ENCODE measurements at places on chromosomes 6 and 20. TPM values are rescaled to one million over a fixed set of nuclear protein-coding genes. Genes with fewer than 3 reads are reported as not detected.

Gene FAXC
- polyA plus RNA-seq: not detected

GRCh38 chr6:160160929-160161646 is 39.5 kb downstream of the SLC22A1 start:
- H3K4me1 ChIP-seq: no peaks in the 10 kb centered on the region
- no peaks in the 10 kb centered on the region for H3K36me3 ChIP-seq
- no peak overlapping the region for H3K4me3 ChIP-seq
- no peaks in the 10 kb centered on the region for H3K27me3 ChIP-seq

Gene HLA-DOB
- 0.31 TPM for polyA plus RNA-seq

Gene MEP1A
- not detected for polyA plus RNA-seq

- H3K27ac ChIP-seq: peak overlapping the region; percentile 69
- no peaks in the 10 kb centered on the region for H3K36me3 ChIP-seq
- peak overlapping the region; percentile 65 for H3K4me3 ChIP-seq
- DNase-seq: no peak
Observed at GRCh38 chr6:139126255-139126654, 8.6 kb upstream of the HECA start.

- no peaks in the 10 kb centered on the region for H3K36me3 ChIP-seq
- DNase-seq: no peak
- H3K4me1 ChIP-seq: no peaks in the 10 kb centered on the region
Observed at GRCh38 chr6:170439366-170440361, 113.4 kb downstream of the PSMB1 start.

- no peaks in the 10 kb centered on the region for H3K4me1 ChIP-seq
- H3K4me3 ChIP-seq: no peak overlapping the region
- H3K36me3 ChIP-seq: no peaks in the 10 kb centered on the region
- H3K27ac ChIP-seq: no peak overlapping the region
Observed at GRCh38 chr6:21781128-21781527, 187.6 kb downstream of the SOX4 start.

GRCh38 chr20:23111944-23112342 is 25.8 kb upstream of the CD93 start:
- no peaks in the 10 kb centered on the region for H3K27me3 ChIP-seq
- no peaks in the 10 kb centered on the region for H3K36me3 ChIP-seq
- no peak overlapping the region for H3K4me3 ChIP-seq
- no peak for DNase-seq

GRCh38 chr6:133083248-133083967 is 157.7 kb upstream of the EYA4 start:
- H3K4me3 ChIP-seq: no peak overlapping the region
- H3K27me3 ChIP-seq: no peaks in the 10 kb centered on the region
- DNase-seq: no peak
- no peak overlapping the region for H3K27ac ChIP-seq

Gene ISM1
- polyA plus RNA-seq: 2.4 TPM

Gene BMP7
- polyA plus RNA-seq: not detected

DNA sequence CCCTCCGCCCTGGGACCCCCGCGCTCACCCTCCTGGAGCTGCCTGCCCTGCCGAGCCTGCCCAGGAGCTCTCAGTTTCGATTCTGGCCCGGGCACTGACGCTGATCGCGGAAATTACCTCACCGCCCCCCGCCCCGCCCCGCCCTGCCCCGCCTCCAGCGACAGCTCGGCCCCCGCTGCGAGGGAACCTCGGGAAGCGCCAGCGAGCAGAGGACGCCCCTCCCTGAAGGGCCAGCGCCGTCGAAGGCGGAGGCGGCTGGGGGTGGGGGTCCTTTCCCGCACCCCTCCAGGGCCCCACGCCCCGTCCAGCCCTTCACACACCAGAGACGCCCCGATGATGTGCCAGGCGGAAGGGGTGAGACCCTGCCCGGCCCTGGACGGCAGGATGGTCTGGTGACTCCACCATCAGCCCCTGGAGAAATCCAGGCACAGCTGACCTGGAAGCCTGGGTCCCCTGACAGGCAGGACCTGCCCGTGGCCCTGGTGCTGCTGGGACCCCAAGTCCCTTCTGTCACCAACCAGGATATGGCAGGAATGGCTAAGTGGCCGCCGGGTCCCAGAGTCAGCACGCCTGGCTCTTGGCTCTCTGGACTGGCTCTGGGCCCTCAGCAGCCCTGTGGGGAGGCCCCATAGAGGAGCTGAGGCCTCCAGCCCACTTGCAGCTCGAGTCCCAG is at the start of gene HELZ2:
Gene HELZ2, minus strand, starts transcription at position 84 of the 673 bp plus-strand sequence. CDS start 1,854 bp downstream, outside the sequence.
- peaks cover 31% of the 10 kb centered on the region for H3K4me1 ChIP-seq
- DNase-seq: peak; percentile 64
- H3K27me3 ChIP-seq: no peaks in the 10 kb centered on the region
- no peaks in the 10 kb centered on the region for H3K36me3 ChIP-seq
- H3K4me3 ChIP-seq: peak within 1 kb of the TSS; percentile 62
- H3K27ac ChIP-seq: peak within 1 kb of the TSS; percentile 55

Gene SLC17A1
- polyA plus RNA-seq: not detected

Gene LKAAEAR1
- 0.42 TPM for polyA plus RNA-seq

DNA sequence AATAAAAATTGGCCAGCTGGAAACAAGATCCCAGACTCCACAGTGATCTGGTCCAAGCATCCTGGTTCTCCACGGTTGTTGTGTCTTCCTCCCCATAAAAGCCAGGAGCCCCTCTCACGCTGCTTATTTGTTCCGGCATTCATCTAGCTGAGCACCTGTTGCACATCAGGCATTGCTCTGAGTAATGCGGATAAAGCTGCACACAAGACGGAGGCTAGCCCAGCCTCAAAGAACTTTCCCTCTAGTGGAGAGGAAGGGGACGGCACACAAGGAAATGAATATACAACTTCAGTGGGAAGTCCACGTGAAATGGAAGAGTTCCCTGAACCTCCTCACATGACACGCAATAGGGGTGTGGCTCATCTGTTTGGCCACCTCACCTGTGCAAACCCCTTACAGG is 30.3 kb upstream of the NXT1 start:
- DNase-seq: no peak
- no peaks in the 10 kb centered on the region for H3K27me3 ChIP-seq
- no peaks in the 10 kb centered on the region for H3K36me3 ChIP-seq
- H3K4me3 ChIP-seq: no peak overlapping the region

Gene GNL1
- polyA plus RNA-seq: 41.7 TPM

Gene SCRT2
- polyA plus RNA-seq: not detected

DNA sequence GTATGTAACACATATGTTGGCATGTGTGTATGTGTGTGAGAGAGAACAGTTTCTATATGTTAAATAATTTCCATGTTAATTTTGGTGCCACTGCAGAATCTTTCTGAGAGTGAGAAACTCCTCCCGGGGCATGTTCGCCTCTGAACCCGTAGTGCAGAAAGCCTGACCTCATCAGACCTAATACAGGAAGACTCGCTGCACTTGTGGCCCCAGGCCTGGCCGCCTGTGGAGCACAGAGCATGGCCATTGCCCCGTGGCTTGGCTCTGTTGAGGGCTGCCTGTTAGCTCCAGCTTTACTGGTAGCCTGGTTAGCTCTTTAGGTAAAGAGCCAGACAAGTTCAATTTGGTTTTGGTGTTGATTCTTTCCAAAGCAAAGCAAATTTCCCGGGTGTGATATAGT is 25.5 kb downstream of the FARS2 start:
- no peaks in the 10 kb centered on the region for H3K4me1 ChIP-seq
- H3K27ac ChIP-seq: no peak overlapping the region
- peaks cover 2% of the 10 kb centered on the region for H3K36me3 ChIP-seq
- no peak for DNase-seq

DNA sequence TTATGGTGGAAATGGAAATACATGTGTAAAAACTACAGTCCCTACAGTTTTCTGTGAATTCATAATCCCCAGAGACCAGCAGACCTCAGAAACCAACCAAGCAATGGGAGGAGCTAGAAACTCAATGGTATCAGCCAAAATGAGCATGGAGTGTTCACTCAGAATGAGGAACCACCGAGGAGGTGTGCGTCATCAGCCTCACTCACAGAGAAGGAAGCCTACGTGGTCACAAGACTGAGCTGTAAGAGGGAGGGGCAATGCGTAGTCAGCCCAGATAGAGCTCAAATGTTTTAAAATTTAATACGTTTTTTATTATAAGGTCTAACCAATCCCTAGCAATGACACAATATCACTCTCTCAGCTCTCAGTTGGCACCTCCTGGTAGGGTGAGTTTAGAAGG is 17.4 kb downstream of the MYLK4 start:
- H3K27ac ChIP-seq: no peak overlapping the region
- H3K4me3 ChIP-seq: no peak overlapping the region
- DNase-seq: no peak
- H3K4me1 ChIP-seq: no peaks in the 10 kb centered on the region
- H3K27me3 ChIP-seq: no peaks in the 10 kb centered on the region

Gene DLL1
- not detected for polyA plus RNA-seq

DNA sequence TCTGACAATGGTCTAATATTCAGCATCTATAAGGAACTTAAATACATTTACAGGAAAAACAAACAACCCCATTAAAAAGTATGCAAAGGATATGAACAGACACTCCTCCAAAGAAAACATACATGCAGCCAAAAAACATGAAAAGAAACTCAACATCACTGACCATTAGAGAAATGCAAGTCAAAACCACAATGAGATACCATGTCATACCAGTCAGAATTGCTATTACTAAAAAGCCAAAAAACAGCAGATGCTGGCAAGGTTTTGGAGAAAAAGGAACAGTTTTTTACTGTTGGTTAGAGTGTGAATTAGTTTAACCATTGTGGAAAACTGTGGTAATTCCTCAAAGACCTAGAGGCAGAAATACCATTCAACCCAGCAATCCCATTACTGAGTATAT is 339.0 kb upstream of the ADGRB3 start:
- H3K36me3 ChIP-seq: no peaks in the 10 kb centered on the region
- no peaks in the 10 kb centered on the region for H3K27me3 ChIP-seq
- DNase-seq: no peak

Gene SIRPB1
- 0.92 TPM for polyA plus RNA-seq

- H3K27me3 ChIP-seq: no peaks in the 10 kb centered on the region
- peaks cover 36% of the 10 kb centered on the region for H3K4me1 ChIP-seq
- H3K27ac ChIP-seq: peak overlapping the region; percentile 23
- no peak for DNase-seq
- H3K36me3 ChIP-seq: peaks cover 38% of the 10 kb centered on the region
Observed at GRCh38 chr6:30726506-30727413, 6.6 kb downstream of the TUBB start.

- peaks cover 77% of the 10 kb centered on the region for H3K4me1 ChIP-seq
- H3K4me3 ChIP-seq: peak overlapping the region; percentile 70
- H3K27ac ChIP-seq: peak overlapping the region; percentile 71
- H3K27me3 ChIP-seq: no peaks in the 10 kb centered on the region
- H3K36me3 ChIP-seq: peaks cover 4% of the 10 kb centered on the region
Observed at GRCh38 chr6:53344969-53345368, 3.8 kb downstream of the ELOVL5 start.

GRCh38 chr6:154267508-154268106 is 89.0 kb downstream of the IPCEF1 start:
- no peak overlapping the region for H3K4me3 ChIP-seq
- H3K27me3 ChIP-seq: no peaks in the 10 kb centered on the region
- no peak overlapping the region for H3K27ac ChIP-seq
- DNase-seq: no peak

GRCh38 chr6:130163266-130163665 is 59.5 kb downstream of the SAMD3 start:
- no peak overlapping the region for H3K4me3 ChIP-seq
- H3K4me1 ChIP-seq: no peaks in the 10 kb centered on the region
- no peak for DNase-seq
- H3K36me3 ChIP-seq: peaks cover 6% of the 10 kb centered on the region
- no peak overlapping the region for H3K27ac ChIP-seq

GRCh38 chr6:53199156-53199555 is 50.5 kb upstream of the GCM1 start:
- no peak overlapping the region for H3K4me3 ChIP-seq
- no peak overlapping the region for H3K27ac ChIP-seq
- no peak for DNase-seq
- H3K4me1 ChIP-seq: no peaks in the 10 kb centered on the region
- H3K27me3 ChIP-seq: no peaks in the 10 kb centered on the region
- H3K36me3 ChIP-seq: no peaks in the 10 kb centered on the region

Gene BCAS4
- polyA plus RNA-seq: 17.1 TPM

- H3K36me3 ChIP-seq: no peaks in the 10 kb centered on the region
- no peak overlapping the region for H3K4me3 ChIP-seq
- no peaks in the 10 kb centered on the region for H3K4me1 ChIP-seq
- no peak for DNase-seq
- no peaks in the 10 kb centered on the region for H3K27me3 ChIP-seq
- no peak overlapping the region for H3K27ac ChIP-seq
Observed at GRCh38 chr6:71482742-71483141, 194.1 kb downstream of the OGFRL1 start.

GRCh38 chr6:30507849-30508827 is 18.8 kb downstream of the HLA-E start:
- H3K36me3 ChIP-seq: no peaks in the 10 kb centered on the region
- no peak for DNase-seq
- peak overlapping the region; percentile 88 for H3K4me3 ChIP-seq
- peaks cover 57% of the 10 kb centered on the region for H3K4me1 ChIP-seq

Gene LY6G6D
- polyA plus RNA-seq: not detected

DNA sequence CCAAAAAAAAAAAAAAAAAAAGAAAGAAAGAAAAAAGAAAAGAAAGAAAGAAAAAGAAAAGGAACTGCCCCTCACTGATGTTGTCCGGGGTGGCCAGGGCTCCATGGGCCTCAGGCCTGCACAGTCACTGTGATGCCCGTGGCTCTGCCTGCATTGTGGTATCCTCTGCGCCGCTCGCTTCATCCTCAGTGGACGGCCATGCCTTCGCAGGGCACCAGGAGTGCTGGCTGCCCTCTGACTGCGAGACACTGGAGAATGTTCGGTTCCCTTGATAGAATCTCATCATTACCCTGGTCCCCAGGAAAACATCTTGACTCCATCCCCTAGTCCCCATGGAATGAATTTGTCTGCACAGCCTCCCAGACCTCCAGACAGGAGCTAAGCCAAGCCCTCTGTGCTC is 61.7 kb downstream of the TMEM242 start:
- H3K4me1 ChIP-seq: no peaks in the 10 kb centered on the region
- no peaks in the 10 kb centered on the region for H3K36me3 ChIP-seq
- DNase-seq: no peak

DNA sequence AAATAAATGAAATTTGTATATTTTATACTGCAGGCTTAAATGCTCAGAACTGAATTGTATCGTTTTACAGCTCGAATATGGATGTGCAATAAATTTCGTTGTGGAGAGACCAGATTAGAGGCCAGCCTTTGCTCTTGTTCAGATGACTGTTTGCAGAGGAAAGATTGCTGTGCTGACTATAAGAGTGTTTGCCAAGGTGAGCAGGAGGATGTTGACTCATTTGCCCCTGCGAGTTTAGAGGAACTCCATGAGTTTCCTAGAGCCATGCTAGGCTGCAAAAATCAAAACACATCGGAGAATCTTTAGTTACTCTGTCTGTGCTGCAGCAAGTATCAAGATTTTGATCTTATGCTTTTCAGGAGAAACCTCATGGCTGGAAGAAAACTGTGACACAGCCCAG is 15.4 kb downstream of the ENPP3 start:
- H3K36me3 ChIP-seq: no peaks in the 10 kb centered on the region
- no peak overlapping the region for H3K27ac ChIP-seq
- DNase-seq: no peak
- no peak overlapping the region for H3K4me3 ChIP-seq
- no peaks in the 10 kb centered on the region for H3K27me3 ChIP-seq

Gene PGC
- not detected for polyA plus RNA-seq

Measured in CD4-positive, CD25-positive, alpha-beta regulatory T cell (primary cell).